ENCODE measurements at places on chromosomes 6 and 20.

DNA sequence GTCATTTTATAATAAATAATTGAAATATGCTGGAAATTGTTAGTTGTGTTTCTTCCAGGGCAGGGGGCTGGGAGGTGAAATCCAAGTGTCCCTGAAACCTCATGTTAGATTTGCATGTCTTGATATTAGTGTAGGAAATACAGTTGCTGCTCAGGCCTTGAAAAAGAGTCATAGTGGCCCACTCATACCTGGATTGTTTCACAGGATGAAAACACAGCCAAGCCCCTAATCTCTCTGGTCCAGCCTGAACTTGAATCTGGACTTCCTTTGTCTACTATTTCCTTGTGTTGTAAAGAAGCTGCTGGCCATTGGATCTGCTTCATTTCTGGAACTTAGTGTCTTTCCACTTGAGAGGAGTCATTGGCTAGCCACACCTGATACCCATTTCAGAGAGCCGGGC lies 108.8 kb upstream of the JARID2 start:
- DNase-seq, result no peak

DNA sequence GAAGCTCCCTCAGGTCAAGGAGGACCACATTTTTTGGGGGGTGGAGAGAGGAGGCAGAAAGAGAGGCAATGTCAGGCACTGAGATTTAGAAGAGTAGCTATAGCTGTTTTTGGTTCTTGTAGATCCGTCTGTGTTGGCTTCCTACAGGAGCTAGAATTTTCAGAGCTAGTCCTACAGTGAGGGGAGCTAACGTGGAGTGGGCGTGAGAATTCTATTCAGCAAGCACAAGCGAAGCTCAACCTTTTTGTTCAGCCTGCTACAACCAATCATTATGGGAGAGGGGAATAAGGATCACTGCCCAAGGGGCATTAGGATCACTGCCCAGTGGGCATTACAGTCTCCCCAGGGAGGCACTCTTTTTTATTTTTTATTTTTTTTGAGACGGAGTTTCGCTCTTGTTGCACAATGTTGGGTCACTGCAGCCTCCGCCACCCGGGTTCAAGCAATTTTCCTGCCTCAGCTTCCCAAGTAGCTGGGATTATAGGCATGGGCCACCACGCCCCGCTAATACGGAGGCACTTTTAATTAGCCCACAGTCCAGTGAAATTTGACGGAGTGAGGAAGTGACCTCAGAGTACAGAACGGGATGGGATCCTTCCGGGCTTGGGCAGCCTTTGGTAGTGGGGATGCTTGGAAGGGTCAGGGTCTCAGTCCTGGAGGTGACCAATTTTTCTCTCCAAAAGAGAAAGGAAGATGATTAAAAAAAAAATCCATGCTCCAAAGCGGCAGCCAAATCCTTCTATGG lies 1.1 kb upstream of the PANK2 start:
- DNase-seq, result no peak

DNA sequence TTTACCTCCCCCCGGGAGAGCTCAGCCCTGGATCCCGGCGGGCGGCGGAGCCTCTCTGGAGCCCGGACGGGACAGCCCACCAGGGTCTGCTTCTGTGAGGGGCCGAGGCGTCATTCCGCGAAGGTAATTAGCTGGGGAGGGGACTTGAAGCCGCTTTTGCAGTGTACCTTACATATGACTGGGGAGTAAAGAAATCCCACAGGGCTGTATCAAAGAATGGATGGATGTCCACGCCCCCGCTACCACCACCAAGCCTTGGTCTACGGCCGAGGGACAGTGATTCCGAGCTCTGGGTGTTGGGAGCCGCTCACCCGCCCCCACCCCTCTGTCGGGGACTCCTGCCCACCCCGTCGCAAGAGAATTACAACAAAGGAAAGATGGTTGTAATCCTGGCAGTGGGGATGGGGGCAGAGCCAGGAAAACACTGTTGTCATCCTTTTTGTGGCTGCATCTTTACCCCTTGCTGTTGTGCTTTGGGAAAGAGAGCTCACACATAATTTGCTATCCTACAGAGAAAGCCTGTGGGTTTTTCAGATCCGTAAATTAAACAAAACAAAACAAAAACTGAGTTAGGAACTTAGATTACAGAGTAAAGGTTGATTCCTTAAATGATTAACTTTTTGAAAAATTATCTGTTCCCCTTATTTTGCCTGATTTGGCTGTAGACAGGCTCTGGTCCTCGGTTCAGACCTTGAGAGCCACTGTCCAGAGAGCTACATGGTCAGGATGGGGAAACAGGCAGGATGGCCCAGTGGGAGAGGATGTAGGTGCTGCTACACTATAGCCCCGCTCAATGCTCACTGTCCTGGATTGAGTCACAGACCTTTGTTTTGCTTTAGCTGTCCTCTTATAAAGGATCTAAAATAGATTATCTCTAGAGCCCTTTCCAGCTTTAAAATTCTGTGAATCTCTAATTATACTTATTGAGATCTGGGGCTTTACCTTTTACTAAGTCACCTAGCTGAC lies 997 bp upstream of the FBXO30 start:
- no peak for DNase-seq

DNA sequence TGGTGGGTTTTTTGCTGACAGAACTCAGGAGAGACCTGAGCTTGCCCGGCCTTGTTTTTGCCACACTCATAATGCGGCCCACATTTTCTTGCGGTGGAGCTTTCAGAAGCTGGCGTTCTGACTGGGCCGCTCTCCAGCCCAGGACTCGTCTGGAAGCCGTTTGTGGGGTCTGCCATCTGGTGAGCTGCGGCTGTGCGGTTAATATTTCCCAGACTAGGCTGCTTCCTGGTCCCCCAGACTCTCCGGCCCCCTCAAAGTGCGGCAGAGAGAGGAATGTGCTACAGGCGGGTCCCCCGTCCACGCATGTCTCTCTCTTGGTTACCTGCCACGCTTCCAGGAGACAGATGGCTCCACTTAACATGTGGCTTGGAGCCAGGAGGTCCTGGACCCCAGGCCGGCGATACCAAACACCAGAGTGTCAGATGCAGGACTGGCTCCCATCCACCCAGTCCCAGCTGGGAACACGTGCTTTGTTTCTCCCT lies 128.9 kb upstream of the PMEPA1 start:
- DNase-seq, result no peak

- DNase-seq, result no peak
These were observed 41.4 kb upstream of the CDH22 start for GRCh38 chr20:46349742-46350056.

DNA sequence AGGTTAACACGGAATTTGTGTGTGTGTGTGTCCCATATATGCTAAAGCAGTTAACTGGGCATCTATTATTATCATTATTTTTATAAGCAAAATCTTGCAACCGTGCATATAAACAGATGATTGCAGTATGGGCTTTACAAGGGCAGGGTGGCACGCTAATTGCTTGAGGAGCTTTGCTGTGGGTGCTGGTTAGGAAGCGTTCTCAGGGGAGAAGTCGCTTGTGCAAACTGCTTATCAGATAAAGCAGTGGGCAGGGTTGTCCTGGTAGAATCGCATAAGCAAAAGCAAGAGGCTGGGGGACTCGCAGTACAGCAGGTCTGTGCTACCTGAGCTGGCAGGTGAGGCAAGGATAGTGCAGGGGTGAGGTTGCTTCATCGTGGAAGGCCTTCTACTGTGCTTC lies 9.7 kb upstream of the CCN6 start:
- no peak for DNase-seq

- DNase-seq, result peak; percentile 67
These were observed at the start of gene NFATC2 for GRCh38 chr20:51542571-51543421. Gene NFATC2, minus strand, starts transcription at chr20:51542719. Its CDS starts 220 bp downstream, at chr20:51542499.

DNA sequence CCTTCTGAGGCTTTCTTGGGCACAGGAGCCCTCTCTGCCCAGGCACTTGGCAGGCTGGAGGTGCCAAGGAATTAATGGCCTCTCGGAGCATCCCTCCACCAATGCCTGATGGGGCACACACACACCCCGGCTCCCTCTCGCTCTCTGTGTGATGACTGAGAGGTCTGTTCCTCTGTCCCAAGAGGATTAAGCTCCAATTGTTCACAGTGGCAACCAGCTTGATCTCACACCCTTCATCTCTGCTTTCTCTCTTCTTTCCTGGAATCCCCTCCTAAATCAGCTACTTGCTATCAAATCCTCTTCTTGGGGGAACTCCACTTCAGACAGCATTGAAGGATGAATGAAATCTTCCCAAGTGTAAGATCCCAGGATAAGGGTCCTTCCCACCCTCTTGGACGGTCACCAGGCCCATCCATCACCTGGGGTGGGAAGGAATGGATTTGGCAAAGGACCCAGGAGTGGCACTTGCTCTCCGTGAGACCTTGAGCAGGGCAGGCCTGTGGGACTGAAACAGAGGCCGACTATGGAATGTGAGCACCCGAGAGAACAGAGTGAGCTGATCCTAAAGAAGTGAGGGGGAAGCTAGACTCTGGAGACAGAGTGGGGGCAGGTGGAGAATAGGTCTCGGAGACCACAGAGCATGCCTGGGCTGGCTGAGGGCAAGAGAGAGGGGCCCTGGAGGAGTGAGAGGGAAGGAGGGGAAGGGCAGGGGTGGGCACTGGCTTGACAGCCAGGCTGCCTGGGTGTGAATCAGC lies 93.6 kb downstream of the GRM4 start:
- DNase-seq, result no peak

DNA sequence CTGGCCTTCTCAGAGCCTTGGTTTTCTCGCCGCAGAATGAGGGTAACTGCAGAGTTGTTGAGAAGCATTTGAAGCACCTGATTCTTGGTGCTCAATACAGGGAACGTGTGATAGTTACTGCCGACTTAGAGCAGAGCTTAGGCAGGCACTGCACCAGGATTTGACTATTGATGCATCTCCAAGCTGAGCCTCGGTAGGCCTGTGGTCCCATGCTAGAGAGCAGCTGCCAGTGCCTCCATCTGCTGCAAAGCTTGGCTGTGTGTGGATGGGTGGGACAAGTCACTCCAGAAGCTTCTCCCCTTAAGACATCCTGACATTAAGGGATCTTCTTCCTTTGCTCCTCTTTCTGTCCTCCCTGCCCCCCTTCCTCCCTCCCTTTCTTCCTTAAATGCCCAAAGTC lies 40.9 kb downstream of the FAM209B start:
- DNase-seq, result no peak

DNA sequence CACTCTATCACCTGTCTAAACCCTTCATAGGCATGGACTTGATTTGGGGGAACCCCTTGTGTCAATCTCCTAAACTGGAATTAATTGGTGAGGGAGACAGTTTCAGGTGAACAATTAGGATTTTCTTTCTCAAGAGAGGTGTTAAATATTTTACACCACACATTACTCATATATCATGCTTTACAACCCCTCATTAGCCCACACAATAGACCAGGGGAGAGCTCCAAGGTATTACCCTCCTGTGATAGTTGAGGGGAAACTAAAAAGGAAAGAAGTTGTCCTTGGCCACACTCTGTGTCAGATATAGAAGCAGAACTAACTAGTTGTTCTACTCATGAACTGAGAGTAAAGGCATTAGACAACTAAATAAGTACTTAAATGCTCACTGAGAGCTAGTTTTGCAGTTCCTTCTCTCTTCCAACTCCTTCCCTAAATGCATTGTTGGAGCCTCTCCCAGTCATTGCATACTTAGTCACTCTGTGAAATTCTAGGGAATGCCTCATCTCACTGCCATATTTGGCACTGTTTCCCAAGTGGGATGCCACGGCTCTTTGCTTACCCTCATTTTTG lies 183.7 kb upstream of the CEP162 start:
- no peak for DNase-seq

GRCh38 chr6:78611886-78612480 lies 255.4 kb upstream of the IRAK1BP1 start:
- DNase-seq, result no peak

Measured in CD4-positive, alpha-beta T cell treated with Interleukin-21 for 1 hour (primary cell).